Spinal cord (tissue), 10 donors: ENCODE measurements at places on chromosomes 13 and 19.

DNA sequence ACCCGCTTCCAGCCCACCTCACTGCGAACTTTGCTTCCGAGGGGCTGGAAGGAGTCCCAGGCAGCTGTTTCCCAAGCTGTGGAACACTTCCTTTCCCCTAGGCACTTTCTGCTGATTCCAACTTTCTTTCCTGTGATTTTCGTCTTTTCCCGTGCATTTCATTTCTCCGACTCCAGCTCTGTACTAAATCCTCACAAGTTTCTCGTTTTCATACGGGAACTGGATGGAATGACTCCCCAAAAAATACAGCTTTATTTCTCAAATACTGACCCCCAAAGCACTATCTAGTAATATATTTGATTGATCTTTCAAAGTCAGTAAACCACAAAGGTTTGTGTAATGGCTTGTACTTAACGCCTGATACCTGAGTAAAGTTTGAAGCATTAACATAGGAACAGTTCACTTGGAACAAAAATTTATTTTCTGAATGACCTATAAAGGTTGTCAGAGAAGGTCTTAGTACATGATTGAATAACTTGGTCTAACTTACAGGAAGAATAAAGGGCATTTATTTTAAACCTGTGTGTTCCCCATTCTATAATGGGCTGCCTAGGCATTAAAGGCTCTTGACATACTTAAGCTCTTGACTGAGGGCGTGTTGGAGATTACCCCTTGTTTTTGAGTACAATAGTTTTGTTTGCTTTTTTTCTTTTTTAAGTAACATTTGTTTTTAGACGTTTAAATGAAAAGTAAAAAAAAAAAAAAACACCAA lies 1.3 kb upstream of the PCDH9 start:
- DNase-seq, result no peak

DNA sequence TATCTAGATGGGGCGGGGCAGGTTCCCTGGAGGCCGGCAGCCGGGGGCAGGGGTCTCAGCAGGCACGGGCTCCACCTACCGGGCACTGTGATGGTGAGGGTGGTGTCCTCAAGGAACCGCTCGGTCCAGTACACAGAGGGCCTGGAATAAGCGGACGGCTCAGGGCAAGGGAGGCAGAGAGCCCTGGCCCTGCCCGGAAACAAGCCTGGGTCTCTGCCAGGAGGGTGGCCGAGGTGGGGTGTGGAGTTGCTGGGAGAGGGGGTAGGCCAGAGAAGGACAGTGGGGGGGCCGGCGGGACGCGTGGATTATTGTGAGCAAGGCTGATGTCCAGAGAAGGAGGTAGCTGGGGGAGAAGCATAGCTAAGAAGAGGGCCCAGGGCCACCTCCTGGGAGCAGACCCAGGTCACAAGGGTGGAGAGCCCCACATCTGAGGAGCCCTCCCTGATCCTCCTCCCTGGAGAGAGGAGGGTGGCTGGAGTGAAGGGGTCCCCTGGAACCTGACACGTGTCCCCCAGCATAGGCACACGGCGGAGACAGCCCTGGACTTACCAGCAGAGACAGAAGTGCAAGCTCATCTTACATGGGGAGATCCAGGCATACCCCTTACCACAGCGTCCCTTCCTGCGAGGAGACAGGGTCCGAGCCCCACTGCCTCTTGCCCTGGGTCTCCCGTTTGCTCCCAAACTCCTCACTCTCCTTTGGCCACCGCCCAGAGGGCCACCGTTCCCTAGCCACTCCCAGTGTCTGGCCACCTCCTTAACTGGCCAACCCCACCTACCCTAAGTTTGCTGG lies 29.0 kb upstream of the MIER2 start:
- no peak for DNase-seq

DNA sequence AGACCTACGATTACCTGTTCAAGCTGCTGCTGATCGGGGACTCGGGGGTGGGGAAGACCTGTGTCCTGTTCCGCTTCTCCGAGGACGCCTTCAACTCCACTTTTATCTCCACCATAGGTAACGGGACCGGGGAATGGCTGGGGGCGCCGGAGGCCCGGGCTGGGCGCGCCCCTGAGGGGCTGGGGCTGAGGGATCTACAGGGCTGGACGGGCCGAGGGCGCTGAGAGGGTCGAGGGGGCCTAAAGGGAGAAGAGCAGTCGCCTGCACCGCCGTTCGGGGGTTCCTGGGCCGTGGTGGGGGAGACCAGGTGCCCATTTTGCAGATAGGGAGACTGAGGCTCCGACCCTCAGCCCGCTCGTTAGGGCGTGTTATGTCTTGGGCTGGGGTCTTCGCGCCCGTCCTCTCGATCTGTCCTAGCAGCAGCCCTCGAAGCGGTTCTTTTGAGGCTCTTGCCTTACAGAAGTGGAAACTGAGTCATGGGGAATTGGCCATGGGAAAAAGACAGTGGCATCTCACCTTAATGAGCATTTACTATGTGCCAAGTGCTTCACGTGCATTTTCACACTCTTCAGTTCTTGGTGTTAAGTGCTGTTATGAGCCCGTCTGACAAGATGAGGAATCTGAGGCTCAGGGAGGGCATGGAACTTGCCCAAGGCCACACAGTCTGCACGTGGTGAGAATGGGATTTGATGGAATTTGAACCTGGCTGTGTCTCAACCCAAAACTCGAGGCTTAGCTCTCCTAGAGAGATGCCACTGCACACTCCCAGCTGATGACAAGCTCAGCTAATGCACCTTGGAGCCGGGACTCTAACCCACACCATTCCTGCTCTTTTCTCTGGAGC lies 442 bp downstream of the RAB8A start:
- no peak for DNase-seq

DNA sequence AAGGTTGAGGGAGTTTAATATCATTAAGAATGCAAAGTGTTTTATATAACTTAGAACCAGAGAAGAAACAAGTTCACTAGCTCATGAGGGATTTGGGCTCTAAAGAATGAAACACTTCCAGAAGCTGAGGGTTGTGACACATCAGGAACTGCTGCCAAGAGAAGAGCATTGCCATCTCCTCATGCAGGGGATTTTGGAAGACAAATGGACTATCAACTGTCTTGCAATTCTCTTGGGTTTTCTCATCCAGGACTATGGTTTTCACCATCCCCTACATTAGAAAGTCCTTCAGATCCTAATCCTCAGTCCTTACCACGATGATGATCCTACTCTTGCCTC lies 59.7 kb upstream of the KL start:
- no peak for DNase-seq

DNA sequence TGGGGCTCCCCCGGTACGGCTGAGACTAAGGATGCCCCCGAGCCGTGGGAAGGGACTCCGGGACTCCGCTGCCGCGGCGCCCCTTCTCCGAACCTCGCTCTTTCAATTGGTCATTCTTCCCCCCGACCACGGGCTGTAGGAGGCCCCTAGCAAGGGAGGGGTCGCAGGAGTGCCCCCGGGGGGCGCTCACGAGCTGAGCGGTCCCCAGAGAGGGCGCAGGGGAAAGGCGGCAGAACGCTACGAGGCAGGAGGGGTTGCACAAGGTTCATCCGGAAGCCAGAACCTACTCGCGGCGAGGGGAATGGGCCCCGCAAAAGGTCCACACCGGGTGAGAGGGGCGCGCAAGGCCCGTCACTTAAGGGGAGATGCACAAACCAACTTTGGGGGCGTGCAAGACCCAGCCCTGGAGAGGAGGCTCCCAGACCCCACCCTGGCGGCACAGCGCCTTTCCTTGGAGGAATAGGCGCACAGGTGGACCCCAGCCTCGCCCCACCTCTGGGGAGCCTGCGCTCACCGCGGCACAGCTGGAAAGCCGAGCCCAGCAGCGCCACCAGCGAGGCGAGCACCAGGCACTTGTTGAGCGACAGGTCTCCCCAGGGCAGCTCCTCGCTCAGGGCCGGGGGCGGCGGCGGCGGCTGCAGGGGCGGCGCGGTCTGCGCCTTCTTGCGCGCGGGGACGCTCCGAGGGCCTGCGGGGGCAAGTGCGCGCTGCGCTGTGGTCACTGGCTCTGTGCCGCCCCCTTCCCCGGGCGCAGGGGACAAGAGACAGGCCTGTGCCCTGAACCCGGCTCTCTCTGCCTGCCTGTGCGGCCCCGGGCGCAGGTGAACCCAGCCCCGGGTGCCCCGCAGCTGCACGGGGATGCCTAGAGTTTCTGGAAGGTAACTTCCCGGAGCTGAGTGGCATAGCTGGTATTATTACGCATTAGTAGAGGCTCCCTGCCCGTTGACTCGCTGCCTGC lies 2.8 kb downstream of the JSRP1 start:
- no peak for DNase-seq

GRCh38 chr13:87674247-87674738 lies 3.1 kb downstream of the SLITRK5 start:
- no peak for DNase-seq

DNA sequence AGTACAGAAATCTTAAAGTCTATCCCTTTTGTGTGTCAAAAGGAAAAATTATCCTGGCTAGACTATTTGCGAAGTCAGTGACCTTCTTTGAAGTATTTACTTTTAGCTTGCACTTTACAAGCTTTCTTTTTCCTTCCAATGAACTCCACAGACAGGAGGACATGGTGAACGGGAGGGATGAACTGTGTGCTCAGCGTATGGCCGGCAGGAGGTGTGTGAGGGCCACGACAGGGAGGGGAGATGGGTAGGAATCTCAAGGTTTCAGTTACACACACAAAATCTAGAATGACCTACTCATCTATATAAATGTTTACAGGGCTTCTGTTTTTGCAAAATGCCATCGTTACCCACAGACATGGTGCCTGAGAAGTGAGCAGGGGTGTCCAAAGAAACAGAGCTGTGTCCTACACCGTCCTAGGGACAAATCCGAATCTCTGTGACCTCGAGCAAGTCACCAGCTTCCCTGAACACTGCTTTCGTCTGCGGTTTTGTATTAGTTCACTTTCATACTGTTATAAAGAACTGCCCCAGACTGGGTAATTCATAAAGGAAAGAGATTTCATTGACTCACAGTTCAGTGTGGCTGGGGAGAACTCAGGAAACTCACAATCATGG lies 537.2 kb downstream of the LIG4 start:
- DNase-seq, result no peak

GRCh38 chr19:47723581-47723940 lies 10.3 kb downstream of the EHD2 start:
- DNase-seq, result no peak

- DNase-seq, result no peak
These were observed 692.6 kb upstream of the SLITRK1 start for GRCh38 chr13:84574851-84575250.

- DNase-seq, result no peak
These were observed 120.4 kb downstream of the ENOX1 start for GRCh38 chr13:43666403-43666802.

DNA sequence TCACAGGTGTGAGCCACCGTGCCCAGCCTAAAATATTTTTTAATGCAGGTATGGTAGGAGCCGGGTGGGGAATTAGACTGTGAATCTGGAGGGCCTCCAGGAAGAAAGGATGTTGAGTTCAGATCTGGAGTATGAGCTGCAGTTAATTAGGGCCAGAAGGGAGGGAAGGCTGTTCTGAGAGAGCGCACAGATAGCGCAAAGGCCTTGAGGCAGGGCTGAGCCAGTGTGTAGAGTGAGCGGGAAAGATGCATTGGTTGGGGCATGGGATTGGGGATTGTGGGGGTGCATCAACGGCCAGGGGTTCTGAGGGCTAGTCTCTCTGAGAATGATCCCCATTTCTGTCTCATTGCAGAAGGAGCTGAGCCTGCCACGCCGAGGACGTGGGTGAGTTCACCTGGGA lies 9.7 kb downstream of the MAST3 start:
- DNase-seq, result no peak

- no peak for DNase-seq
These were observed 10.5 kb upstream of the CEACAM6 start for GRCh38 chr19:41744850-41745249.

DNA sequence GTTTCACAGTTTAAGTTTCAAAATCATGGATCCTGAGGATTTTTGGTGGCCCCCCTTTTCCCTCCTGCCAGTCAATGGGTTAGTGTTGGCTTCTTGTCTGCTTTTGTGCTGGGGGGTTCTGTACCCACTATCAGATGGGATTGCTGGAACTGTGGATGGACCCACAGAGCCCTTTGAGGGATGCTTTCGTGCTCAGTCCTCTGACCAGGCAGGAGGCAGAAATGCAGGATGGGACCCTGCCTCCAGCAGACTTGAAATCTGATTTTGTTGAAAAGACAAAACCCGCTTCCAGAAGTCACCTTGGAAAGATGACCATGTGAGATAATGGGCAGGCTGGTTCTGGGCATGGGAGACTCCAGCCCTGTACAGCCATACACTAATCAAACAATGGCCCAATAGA lies 408.9 kb downstream of the ZNF536 start:
- DNase-seq, result no peak

- DNase-seq, result no peak
These were observed 91.4 kb upstream of the CACNA1A start for GRCh38 chr19:13597640-13598039.

- DNase-seq, result no peak
These were observed 592.9 kb downstream of the KCTD12 start for GRCh38 chr13:76293346-76293745.

GRCh38 chr19:32928806-32929205 lies 43.0 kb downstream of the CEP89 start:
- DNase-seq, result no peak

GRCh38 chr19:7690779-7691258 lies 10.2 kb downstream of the TRAPPC5 start:
- DNase-seq, result no peak

- no peak for DNase-seq
These were observed 9.8 kb upstream of the ARRDC2 start for GRCh38 chr19:17997969-17998826.

DNA sequence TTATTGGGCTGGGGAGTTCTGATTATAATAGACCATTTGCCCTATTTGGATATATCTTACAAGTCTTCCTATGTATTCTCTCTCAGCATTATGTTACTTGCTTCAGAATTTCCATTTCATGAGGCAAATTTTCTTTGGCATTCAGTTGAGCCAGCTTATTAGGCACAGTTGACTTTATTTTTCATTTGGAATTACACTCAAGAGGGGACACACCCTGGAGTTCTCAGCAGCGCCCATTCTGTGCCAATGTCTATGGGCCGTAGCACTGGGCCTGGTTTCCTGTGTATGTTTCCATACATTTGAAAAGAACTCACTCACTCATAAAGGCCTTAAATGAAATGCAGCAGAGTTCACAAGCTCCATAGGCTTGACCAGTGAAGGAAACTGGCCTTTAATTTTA lies 138.5 kb downstream of the KLF12 start:
- no peak for DNase-seq

DNA sequence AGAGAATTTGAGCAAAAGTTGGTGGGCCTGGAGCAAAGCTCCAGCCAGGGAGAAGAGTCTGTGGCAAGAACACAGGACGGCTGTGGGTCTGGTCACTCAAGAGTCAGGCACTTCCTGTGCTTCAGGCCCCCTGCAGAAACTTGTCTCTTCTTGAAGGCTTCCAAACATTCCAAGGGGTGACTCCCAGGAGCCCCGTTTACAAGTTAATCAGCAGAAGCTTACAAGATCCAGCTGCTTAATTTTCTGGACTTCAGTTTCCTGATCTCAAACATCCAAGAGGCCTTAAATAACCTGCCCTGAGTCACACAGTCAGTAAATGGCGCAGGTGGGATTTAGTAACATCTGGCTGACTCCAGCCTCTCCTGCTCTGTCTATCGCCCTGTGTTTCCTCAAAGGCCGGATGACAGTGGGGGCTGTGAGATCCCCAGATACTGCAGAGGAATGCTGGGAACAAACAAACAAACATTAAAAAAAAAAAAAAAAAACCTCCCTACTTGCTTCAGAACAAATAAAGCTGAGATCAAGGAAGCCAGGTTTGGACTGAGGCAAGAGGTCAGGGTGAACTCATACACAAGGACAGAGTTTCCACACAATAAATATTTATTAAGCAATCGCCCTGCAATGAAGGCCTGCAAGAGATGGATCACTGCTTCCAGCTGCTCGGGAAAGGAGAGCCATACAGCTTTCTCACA lies 175.4 kb upstream of the RFC3 start:
- DNase-seq, result no peak
